ENCODE measurements at places on chromosomes 1 and 21.

DNA sequence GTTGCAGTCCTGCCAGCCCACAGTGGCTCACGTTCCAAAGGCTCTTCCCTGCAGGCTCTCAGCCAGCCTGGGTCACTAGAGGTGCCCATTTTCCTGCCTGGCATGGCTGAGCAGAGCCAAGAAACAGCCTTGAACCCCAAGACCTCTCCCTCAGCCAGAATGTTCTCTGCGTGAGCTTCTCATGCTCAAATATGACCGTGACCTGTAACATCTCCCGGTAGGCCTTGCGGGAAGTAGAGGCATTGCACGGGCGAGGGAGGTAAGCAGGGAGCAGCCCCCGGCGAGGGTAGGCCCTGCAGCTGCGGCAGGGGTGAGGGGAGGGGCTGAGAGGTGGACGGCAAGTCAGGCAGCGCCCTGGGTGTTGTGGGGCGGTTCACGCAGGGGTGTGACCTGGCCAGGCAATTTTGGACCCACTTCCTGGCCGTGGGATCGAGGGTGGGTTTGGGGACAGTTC is 20.0 kb downstream of the RRP1 start:
- DNase-seq: no peak

DNA sequence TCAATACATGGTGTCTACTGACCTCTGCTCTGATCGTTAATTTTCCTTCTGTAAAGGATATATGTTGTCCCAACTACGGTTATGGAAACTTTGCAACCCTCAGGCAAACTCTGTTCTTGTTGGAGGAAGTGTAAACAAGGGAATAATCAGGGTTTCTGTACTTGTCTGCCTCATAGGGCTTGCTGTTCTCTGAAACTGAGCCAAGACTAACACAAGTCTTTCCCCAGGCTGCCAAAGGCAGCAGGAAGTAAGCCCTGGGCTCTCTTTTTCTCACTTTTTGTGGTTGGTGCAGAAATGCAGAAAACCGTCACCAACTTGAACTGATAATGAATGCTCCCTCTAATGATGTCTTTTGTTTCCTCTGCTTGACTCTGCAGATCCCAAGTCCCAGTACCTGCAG is 7.6 kb downstream of the CYP4X1 start:
- no peak for DNase-seq

GRCh38 chr1:89823679-89824292 is 3.0 kb downstream of the LRRC8D start:
- DNase-seq: no peak

DNA sequence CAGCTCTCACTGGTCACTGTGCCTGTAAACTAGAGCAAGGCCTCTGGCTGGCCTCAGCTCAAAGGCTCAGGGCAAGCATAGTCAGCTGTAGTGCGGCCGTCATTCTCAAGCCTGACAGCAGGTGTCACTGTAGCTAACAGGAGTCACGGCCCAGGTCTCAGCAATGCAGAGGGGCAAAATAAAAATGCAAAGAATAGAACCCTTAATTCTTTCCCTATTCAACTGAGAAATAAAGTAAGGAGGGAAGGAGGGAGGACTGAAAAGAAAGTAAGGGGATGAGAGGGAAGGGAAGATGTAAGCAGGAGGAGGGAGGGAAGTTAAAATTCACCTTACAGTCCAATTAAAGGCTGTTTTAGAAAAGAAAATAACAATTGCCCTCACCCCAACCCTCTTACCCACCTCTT is 106.1 kb downstream of the KIAA0319L start:
- peak; percentile 81 for DNase-seq

GRCh38 chr1:207103892-207104373 is at the start of gene C4BPA:
TSS of gene C4BPA (plus strand) at chr1:207104233. CDS start at chr1:207113026, 8,793 bp downstream.
- no peak for DNase-seq

DNA sequence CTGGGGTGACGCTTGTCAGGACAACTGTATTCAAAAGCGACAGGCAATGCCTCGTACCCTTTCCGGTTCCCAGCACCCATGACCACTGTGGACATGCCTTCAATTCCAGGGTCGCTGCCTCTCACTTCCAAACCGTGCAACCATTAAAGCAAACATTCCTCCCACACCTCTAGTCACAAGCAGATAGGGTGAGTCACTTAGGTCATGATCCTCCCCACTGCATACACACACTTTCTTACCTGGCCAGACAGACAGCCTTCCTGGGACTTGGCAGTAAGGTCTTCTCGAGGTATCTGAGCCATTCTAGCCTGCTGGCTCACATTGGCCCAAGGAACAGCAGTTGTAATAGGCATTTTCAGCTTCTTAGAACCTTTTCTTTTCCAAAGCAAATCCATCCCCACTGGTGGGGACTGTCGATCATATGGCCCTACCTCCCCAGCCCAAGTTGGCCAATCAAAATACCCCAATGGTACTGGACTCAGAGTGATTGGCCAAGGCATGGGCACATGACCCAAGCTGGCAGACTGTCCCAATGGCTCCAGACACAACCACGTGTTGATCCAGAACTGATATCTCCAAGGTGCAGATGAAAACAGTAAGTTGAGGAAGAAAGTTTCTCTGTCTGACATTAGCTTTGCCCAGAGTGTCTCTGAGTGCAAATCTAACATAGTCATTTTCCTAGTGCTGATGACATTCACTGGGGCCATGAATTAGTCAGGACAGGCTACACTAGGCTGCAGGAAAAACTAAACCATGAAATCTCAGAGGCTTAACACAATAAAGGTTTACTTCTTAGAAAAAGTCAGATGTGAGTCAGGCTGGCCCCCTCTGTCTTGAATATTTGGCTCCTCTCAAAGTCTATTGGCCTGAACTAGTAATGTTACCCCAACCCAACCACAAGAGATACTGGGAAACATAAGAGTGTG is 113.8 kb downstream of the RRAGC start:
- no peak for DNase-seq

DNA sequence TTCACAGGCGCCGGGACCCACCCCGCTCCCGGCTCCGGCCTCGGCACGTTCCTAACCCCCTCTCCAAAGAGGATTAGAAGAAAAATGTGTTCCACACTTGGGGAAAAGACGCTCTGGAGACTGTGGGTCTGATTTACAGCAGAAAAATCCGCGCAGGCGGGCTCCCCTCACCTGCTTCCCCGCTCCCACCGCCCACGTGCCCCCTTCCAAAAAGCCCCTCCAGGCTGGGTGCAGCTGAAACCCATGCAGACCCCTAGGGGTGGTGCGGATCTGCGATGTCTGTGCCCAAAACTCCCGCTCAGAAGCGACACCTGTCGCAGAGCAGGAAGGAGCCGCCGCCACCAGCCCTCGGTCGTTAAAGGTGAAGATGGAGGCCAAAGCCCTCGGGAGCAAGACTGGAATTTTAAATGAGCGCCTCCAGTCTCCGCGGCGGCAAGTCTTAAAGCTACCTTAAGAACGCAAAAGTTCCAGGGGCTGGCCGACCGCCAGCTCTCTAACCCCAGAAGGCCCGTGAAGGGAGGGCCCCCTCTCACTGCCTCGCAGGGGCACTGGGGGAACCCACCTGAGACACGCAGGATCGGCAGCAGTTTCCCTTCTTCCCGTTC is 688 bp upstream of the CHD5 start:
- no peak for DNase-seq

DNA sequence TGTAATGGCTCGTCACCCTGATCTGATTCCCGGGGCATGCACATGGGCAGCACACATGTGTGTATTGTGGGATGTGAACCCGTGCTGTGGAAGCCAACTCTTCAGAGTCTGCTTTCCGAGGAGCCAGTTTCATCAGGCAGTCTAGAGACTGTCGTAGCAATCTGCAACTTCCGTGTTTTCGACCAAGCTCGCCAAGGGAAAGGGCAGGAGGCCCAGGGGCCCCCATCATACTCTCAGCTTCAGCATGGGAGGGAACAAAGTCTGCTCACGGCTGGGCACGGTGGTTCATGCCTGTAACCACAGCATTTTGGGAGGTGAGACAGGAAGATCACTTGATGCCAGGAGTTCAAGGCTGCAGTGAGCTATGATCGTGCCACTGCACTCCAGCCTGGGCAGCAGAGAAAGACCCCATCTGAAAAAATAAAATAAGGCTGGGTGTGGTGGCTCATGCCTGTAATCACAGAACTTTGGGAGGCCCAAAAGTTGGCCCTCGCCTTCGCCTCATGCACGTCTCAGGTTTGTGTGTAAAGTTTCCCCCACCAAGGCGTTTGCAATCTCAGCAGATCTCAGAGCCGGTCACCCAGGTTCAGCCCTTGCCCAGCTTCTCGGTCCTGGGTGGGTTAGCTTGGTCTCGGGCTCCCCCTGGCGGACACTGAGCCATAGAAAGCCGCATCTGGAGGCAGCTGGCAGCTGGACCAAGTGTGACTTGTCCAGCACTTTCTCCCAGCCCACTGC is 48.5 kb upstream of the SLC25A33 start:
- peak; percentile 70 for DNase-seq

DNA sequence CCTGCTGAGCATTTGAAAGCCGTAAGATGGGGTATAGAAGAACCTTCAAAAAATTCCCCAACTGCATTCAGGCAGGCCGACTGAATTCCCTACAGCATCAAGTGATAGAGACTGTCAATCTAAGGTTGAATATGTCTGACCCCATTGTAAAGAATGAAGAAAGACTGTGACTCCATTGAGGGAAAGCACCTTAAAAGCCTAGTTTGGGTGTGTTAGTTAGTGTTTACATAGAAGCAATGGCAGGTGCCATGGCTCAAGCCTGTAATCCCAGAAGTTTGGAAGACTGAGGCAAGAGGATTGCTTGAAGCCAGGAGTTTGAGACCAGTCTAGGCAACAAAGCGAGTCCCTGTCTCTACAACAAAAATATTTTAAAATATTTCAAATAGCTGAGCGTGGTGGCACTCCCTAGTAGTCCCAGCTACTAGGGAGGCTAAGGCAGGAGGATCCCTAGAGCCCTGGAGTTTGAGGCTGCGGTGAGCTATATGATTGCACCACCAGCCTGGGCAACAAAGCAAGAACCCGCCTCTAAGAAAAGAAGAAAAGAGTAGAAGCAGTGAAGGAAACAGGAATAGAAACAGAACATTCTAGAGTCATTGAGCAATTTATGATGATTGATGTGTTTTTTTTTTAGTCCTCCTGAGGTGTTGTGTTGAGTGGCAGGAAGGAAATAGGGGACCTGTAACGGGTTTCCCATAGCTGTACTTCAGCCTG is 15.4 kb downstream of the POLR3GL start:
- DNase-seq: no peak

DNA sequence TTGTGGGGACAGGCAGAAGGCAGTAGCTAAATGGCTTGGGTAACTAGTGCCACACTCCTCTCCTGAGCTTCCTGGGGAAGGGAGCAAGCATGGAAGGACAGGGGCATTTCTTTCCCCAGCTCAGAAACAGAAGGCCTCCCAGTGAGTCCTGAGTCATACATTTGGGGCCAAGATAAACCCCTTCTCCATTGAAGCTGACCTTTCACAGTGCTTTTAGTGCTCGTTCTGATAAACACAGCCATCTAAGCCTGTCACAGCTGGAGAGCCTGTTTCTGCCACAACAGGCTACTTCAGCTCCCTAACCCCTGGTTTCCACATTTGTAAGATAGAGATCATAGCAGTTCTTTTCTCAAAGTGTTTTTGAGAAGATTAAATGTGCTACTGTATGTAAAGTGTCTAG is 374.0 kb downstream of the LMX1A start:
- no peak for DNase-seq

DNA sequence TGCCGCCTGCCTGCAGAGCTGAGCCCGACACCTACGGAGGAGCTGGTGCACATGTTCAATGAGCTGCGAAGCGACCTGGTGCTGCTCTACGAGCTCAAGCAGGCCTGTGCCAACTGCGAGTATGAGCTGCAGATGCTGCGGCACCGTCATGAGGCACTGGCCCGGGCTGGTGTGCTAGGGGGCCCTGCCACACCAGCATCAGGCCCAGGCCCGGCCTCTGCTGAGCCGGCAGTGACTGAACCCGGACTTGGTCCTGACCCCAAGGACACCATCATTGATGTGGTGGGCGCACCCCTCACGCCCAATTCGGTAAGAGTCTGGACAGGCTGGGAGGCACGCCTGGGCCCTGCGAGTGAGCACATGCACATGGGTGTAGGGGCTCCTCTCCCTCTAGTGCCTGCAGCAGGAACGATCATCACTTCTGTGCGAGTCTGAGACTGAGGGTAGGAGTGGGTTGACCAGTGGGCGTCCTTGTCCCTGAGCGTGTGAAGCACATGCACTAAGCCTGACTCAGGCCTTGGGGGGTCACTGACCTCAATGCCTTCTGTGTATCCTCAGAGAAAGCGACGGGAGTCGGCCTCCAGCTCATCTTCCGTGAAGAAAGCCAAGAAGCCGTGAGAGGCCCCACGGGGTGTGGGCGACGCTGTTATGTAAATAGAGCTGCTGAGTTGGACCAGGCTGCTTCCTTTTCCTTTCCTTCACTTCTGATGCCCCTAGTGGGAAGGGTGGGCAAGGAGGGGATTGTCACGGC is 6.9 kb downstream of the DMAP1 start:
- no peak for DNase-seq

DNA sequence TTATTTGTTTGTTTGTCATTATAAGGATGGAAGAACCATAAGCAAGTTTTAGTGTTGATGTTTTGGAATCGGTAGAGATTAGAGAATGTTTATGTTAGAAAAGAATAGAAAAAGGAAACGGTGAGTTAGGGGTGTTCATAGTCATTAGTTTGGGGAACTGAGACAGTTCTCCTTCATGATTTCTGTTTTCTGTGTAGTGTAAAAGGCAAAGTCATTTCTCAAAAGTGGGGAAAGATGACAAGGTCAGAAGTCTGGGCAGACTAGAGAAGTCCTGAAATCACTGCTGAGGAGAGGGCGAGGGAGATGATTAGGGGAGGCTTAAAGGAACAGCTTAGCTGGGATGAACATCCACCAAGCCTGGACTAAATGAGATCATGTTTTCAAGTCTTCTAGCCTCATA is 498.9 kb downstream of the TTLL7 start:
- no peak for DNase-seq

GRCh38 chr1:164637461-164638375 is 78.7 kb downstream of the PBX1 start:
- no peak for DNase-seq

DNA sequence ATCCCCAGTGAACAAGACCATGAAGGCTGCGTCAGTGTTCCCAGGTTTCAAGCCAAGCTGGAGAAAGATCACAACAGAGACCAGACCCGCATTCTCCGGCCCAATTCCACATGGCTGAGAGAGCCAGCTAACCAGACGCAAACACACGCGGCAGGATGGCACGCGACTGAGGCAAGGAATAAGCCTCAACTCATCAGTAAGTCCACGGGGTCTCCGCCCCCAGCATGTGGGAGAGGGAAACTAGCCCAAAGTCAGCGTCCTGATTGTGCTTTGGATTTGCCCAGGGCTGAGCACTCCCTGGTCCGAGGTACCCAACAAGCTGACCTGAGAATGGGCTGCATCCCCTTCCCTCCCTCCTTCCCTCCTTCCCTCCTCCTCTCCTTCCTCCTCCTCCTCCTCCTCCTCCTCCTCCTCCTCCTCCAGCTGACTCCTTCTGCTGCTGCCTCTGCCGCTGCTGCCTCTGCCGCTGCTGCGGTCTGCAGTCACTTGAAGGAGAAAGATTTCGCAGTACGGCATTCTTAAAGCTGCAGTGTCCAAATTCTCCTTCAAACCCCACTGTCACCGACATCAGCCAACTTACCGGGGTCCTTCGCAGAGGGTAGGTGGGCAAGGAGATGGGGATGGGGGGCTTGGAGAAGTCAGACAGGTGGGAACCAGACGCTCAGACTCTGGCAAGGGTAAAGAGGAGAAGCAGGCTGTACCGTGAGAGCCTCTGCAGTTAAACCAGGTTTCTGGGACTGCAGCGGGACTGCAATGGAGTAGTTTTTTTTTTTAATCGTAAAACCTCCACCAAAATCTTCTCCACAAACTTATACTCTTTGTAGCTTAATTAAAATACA is 33.0 kb upstream of the H6PD start:
- no peak for DNase-seq

Measured in putamen (tissue), 1 donor.